ENCODE measurements at places on chromosomes 1 and 21. TPM values are rescaled to one million over a fixed set of nuclear protein-coding genes. Genes with fewer than 3 reads are reported as not detected.

PLA2G4A gene
- 12.3 TPM for total RNA-seq

OR2G2 gene
- total RNA-seq, result not detected

COL11A1 gene
- total RNA-seq, result 158 TPM

KHDRBS1 gene
- total RNA-seq, result 53.9 TPM

KRTAP7-1 gene
- not detected for total RNA-seq

TMPRSS15 gene
- total RNA-seq, result not detected

C1orf210 gene
- total RNA-seq, result not detected

RORC gene
- not detected for total RNA-seq

- no peak for DNase-seq
- H3K4me3 ChIP-seq, result no peak overlapping the region
Observed at GRCh38 chr1:11770011-11770410, 8.0 kb downstream of the C1orf167 start.

DNA sequence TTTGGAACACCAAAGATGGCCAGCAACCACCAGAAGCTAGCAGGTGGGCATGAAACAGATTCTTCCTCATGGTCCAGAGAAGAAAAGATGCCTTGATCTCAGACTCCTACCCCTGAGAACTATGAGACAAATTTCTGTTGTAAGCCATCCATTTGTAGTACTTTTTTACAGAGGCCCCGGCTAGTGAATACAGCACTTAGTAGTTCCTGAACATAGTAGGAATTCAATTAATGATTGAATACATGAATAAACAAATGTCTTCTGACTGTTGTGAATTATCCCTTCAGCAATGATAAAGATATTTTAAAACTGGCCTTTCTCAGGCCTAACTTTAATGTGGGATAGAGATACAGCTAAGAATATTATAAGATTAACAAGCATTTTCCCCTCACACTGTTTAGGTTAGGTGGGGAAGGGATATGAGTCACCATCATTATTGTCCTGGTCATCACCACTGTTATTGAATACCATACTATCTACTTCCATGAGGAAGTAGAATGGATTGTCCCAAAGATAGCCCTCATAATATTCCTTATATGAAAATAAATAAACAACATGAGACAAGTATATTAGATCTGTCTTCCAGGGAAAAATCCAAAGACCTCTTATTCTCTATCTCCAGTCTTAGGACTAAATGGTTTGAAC, 51.4 kb downstream of the ADCY10 start:
- no peaks in the 10 kb centered on the region for H3K27me3 ChIP-seq
- no peak overlapping the region for H3K4me3 ChIP-seq
- peaks cover 12% of the 10 kb centered on the region for H3K4me1 ChIP-seq
- no peak for DNase-seq
- H3K36me3 ChIP-seq, result no peaks in the 10 kb centered on the region

DNA sequence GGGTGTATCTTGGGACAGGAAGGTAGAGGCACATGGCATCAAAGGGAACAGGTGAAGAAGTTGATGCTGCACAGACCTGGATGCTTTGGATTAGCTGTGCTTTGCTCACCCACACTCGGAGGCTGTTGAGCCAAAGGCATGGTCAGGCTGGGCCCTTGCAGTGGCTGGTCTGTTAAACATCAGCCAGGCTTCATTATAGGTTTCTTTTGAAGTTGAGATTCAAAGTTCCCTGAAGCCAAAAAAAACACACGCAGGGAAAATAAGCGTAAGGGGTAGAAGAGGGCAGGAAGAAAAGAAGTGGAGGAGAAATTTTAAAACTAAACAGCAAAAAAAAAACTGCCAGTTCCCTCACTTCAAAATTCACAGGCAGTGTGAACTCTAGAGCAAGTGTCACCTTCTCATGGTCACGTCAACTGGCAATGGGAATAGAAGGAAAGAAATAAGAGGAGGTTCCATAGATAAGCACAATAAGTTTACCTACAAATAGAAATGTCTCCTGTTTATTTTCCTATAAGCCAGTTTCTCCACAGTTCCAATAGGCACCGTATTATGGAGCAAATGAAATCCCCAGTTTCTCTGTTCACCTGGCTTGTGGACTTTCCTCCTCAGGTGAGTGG, 139.5 kb downstream of the PAPPA2 start:
- no peak for DNase-seq
- H3K4me1 ChIP-seq, result no peaks in the 10 kb centered on the region
- no peak overlapping the region for H3K4me3 ChIP-seq
- no peaks in the 10 kb centered on the region for H3K36me3 ChIP-seq

DNA sequence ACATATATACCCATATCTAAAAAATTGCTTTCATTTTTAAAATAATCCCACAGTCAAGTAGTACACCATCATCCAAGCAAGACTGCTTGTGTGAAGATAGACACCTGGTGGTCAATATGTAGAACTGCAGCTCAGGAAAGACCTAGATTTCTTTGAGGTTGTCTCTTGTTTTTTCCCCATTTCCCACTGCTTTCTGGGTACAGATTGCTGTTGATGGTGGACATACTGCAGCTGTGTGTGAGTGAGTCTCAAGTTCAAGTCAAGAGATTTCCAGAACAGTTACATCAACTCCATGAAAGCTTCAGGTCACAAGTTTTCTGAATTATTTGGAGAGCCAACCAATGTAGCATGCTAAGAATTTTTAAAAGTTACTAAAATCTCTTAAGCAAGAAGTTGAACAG, 306.4 kb downstream of the DUSP10 start:
- peaks cover 47% of the 10 kb centered on the region for H3K4me1 ChIP-seq
- H3K27me3 ChIP-seq, result no peaks in the 10 kb centered on the region
- H3K36me3 ChIP-seq, result no peaks in the 10 kb centered on the region
- H3K4me3 ChIP-seq, result no peak overlapping the region
- peak; percentile 49 for DNase-seq

All from osteoblast (primary cell).